CD4-positive, alpha-beta T cell treated with Interleukin-6 at 100 ng/mL for 8 hours (primary cell): ENCODE measurements at places on chromosomes 6 and 20.

DNA sequence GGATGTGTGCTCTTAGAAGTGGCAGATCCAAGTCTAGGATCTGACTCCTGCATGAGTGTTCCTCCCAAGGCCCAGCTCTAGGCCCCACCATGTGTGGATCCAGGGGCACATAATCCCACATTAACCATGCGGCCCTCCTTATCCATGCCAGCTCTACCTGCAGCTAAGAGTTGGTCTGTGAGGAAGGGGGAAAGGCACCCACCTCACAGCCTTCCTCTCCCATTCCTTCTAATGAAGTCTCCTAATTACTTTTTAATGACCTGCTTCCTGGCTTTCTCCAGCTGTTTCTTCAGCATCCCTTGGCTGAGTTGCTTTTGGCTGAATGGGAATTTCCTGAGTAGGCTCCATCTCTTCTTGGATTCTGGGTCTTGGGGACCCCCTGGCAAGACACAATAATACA, 52.2 kb downstream of the NPEPL1 start:
- DNase-seq = no peak

GRCh38 chr6:34654061-34654710, 42.4 kb downstream of the ILRUN start:
- no peak for DNase-seq

GRCh38 chr20:34506480-34506879, 9.7 kb upstream of the DYNLRB1 start:
- no peak for DNase-seq

GRCh38 chr6:165875946-165876345, 212.9 kb upstream of the PDE10A start:
- no peak for DNase-seq

- DNase-seq = no peak
Observed at GRCh38 chr6:113364766-113365165, 492.4 kb upstream of the MARCKS start.

DNA sequence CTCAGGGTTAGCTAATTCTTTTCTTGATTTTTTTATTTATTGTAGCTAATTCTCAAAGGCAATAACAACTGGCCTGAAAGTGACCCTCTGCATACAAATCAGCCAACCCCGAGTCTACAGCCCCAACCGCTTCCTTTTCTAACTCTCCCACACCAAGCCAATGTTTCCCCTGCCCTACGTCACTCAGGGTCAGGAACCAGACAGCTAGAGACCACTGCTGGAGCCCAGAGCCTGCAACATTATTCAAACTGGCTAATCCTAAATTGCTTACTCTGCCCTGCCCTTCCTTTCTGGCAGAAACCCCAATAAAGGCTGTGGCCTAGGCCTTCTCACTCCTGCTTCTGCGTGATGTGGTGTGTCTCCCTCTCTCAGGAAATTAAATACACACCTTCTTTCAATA, 320.7 kb downstream of the CBLN4 start:
- DNase-seq = no peak
